M059J (cell line): ENCODE measurements at places on chromosomes 1 and 21.

DNA sequence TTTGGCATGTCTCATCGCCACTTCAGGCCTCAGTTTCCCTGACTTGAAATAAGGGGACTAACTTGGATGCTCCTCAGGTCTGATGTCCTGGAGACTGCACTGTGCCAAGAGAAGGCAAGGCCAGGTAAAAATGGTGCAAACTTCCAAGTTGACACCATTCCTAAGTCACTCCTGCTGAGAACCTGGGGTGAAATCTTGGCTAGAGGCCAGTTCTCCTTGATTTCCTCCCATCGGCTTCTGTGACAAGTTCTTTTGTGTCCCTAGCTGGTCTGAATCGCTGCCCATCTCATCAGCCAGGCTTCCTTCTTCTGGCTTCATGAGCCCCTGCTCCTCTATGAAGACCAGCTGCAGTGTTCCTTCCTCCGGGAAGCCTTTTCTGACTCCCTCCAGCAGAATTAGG, 48.6 kb upstream of the ID3 start:
- DNase-seq = no peak

GRCh38 chr1:18160290-18160942, 52.8 kb downstream of the IGSF21 start:
- DNase-seq = no peak

- DNase-seq = no peak
These were observed 7.3 kb downstream of the CD244 start for GRCh38 chr1:160855181-160855981.

DNA sequence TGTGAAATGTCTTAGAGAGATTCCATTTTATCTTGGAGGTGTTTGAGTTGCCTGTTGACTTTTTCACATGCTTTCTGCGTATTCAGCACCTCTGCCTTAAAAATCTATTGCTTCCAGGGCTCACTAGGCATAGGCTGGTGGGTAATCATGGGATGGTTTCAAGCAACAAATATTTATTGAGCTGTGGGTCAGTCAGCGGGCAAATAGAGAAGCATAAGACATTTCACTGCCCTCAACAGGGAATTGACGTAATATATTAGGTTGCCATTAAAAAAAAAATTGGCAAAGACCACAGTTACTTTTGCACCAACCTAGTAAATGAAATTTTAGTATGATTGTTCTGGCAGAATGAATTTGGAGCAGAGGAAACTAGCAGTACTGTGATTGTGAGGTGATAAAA, 44.3 kb upstream of the NBL1 start:
- no peak for DNase-seq

DNA sequence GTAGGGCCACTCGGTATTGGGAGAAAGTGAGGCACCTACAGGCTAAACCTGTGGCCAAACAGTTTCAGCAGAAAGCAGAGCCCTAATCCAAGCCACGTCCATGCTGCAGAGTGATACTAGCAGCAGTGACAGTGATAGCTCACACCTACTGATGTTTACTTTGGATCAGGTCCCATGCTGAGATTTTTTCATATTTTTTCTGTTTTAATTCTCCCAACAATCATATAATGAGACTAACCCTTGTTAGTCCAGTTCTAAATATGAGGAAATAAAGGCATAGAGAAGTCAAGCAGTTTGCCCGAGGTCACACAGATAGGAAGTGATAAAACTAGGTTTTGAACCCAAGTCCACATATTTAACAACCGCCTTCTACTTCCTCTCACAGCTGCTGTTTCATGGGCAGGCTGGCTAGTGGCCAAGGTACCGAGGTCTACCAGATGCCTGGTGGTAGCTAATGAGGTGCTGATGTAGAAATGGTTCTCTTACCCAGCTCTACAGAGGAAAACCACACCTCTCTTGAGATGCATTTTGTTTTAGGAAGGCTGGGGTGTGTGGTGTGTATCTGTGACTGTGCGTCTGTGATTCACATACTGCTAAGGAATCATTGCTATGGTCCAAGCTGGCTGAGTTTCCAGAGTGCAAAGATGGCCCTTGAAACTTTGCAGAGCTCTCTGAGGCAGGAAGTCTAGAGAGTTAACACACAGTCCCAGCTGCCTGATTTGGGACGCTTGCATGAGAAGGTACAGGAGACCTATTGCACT, 80.3 kb upstream of the ARTN start:
- peak; percentile 92 for DNase-seq

DNA sequence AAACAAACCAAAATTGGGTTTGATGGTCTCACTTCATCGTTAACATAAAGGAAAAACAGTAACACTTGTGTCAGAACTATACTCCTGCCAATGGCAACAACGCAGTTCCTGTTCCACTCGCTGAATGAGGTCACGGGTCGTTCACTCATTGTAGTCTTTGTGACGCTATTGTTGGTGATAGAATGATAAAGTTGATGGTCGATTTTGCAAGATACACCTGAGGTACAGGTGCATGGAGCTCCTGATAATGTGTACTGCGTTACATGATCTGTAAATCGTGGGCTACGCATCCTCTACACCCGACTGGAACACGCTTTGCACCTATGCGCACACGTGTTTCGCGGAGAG, 391 bp upstream of the CENPS start:
- DNase-seq = no peak

- peak; percentile 94 for DNase-seq
These were observed at the start of gene UBR4 for GRCh38 chr1:19209990-19210771. UBR4 (minus strand) TSS chr1:19210266; CDS start chr1:19210248, 18 bp downstream.

DNA sequence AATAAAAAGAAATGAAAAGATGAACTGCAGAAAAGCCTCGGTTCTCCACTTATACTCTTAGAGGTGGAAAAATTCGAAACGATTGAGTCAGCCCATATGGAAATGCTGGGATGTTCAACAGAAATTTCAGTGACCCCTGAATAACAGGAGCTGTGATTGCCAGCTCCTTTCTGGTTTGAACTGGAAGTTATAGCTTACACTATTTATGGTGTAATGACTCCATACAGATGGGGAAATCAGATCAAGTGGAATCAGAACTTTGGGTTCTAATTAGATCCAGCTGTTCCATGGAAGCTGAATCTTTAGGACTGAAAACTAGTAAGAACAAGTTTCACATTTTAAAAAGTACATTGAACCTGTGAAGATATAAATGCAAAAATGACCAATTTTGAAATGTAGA, 569.3 kb upstream of the ZRANB2 start:
- DNase-seq = no peak

GRCh38 chr1:92346866-92347640, 48.2 kb downstream of the RPAP2 start:
- no peak for DNase-seq

DNA sequence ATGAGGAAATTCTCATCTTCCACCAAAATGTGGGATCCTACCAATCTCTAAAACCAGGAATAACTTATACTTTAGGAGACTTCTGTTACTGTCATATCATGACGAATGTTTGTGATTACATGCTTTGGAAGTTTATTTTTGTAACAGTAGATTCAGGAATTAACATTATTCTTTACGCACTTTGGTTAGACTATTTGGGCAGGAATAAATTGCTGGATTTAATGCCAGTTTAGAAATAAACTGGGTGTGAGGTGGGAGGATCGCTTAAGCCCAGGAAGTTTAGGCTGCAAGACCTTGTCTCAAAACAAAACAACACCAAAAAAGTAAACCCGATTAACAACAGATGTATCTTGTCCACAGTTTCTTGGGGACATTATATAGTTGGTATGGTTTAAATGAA, 52.1 kb downstream of the MIGA1 start:
- DNase-seq = no peak

DNA sequence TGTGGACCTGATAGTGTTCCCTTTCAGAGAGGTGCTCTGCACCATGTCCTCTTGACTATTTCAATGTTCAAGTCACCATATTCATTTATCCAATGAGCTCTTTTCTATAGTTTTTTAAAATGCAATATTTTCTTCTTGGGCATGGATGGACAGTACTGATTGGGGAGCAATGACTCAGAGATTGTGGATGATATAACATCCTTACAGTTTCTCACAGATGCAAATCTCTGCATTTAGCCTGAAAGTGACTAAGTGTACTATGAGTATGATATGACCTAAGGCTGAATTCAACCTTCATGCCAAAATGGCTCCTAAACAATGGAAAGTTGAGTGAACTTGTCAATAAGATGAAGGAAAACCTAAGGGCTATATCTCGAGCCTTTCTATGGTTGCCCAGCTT, 36.5 kb downstream of the C4BPA start:
- peak; percentile 51 for DNase-seq

GRCh38 chr21:15566703-15567102, 163.1 kb upstream of the USP25 start:
- DNase-seq = no peak
